ENCODE measurements at places on chromosomes 5 and 9.

DNA sequence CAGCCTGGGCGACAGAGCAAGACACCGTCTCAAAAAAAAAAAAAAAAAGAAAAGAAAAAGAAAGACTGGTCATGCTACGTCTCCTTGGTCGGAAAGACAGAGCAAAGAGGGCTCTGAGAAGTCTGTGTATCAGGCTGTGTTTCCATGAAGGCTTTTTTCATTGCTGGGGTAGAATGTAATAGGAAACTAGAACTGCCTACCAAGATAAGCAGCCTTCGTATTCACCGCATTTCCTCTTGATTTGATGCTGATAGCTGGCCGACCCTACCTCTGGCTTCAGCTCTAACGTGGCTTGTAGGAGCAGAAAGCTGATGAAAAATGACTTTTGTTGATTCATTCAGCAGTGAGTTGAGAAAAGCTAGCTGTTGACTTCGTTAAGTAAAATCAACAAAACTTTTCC lies 17.4 kb downstream of the SLC1A3 start:
- no peak for DNase-seq
- no peaks in the 10 kb centered on the region for H3K36me3 ChIP-seq
- no peak overlapping the region for H3K4me3 ChIP-seq
- no peaks in the 10 kb centered on the region for H3K27me3 ChIP-seq
- H3K4me1 ChIP-seq = no peaks in the 10 kb centered on the region

GRCh38 chr5:14435481-14435880 lies 146.1 kb upstream of the OTULINL start:
- no peaks in the 10 kb centered on the region for H3K27me3 ChIP-seq
- no peak overlapping the region for H3K4me3 ChIP-seq
- no peak overlapping the region for H3K27ac ChIP-seq
- DNase-seq = no peak
- no peaks in the 10 kb centered on the region for H3K36me3 ChIP-seq

GRCh38 chr5:142978726-142979125 lies 208.5 kb downstream of the ARHGAP26 start:
- H3K27ac ChIP-seq = no peak overlapping the region
- H3K4me3 ChIP-seq = no peak overlapping the region
- H3K36me3 ChIP-seq = no peaks in the 10 kb centered on the region
- no peaks in the 10 kb centered on the region for H3K27me3 ChIP-seq

GRCh38 chr9:100679834-100680233 lies 102.0 kb downstream of the CAVIN4 start:
- H3K27ac ChIP-seq = no peak overlapping the region
- H3K27me3 ChIP-seq = no peaks in the 10 kb centered on the region
- no peaks in the 10 kb centered on the region for H3K36me3 ChIP-seq
- H3K4me1 ChIP-seq = no peaks in the 10 kb centered on the region

DNA sequence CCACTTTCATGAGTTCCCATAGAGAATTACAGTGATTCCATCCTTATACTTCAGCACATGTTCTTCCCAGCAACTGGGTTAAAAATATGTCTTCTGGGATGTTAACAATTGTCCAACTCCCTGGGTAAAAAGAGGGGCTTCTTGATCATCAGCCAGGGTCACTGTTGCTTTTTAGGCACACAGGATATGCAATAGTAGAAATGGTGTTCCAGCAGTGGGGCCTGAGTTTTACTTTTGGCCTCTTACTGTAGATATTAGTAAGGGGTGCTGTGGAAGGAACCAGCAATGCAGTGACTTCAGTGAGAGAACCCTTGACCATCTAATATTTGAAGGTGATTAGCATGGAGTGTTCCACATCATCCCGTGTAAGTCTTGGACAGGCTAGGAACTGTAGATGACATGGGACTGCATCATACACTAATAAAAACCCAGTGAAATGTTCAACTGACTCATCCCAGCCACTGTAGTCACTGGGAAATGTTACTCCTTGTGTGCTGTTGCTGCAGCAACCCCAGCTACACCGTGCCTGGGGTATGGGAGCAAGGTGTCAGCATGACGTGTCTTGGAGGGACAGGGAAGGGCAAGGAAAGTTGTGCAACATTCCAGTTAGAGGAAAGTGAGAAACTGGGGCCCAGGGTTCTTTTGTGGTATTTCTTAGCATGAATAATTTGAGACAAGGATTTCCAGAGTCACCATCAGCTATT lies 610.9 kb downstream of the RAB3C start:
- H3K4me1 ChIP-seq = 0 out of 2 replicates have a peak, but pooled peaks cover under 1% of the 10 kb centered on the region
- no peaks in the 10 kb centered on the region for H3K36me3 ChIP-seq
- H3K27ac ChIP-seq = no peak overlapping the region
- no peak overlapping the region for H3K4me3 ChIP-seq
- no peak for DNase-seq

GRCh38 chr9:108209132-108209685 lies 646.6 kb downstream of the ACTL7B start:
- H3K27ac ChIP-seq = no peak overlapping the region
- H3K36me3 ChIP-seq = no peaks in the 10 kb centered on the region
- DNase-seq = no peak
- no peaks in the 10 kb centered on the region for H3K27me3 ChIP-seq

- H3K4me1 ChIP-seq = no peaks in the 10 kb centered on the region
- H3K36me3 ChIP-seq = no peaks in the 10 kb centered on the region
- no peak overlapping the region for H3K27ac ChIP-seq
- no peak for DNase-seq
Observed at GRCh38 chr9:12764150-12764549, 10.7 kb upstream of the LURAP1L start.

Measured in MM.1S (cell line).